ENCODE measurements at places on chromosomes 12 and 14.
A peak's percentile ranks its signal among the peaks of the same experiment; 100 is the strongest.

DNA sequence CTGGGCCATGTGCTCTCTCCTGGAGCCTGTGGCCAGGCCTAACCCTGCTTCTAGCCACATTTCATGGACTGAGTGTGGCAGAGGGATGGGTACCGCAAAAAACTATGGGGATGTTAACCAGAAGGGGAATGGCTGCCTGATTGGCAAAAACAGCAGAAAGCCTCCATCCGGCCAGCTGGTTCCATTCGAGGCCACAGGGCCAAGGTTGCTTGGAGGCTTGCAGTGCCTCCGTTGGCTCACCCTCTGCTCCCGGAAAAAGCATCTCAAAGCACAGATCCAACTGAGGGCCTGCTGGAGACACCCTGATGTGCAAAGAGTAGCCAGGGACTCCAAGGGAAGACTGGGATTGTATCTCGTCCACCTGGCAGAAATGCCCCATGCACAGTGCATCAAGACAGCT is 16.5 kb downstream of the TMEM120B start:
- no peak for DNase-seq

DNA sequence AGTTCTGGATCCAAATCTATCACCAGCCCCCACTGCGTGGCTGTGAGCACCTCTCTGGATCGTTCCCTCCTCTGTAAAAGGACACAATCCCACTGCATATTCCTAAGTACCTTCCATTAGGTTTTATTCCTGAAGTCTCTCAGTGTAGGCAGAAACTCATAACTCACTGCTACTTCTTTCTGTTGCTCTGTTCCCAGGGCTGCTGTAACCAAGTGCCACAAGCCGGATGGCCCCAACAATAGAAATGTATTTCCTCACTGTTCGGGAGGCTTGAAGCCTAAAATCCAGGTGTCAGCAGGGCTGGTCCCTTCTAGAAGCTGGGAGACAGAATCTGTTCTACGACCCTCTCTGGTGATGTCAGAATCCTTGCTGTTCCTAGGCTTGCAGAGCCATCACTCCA is 24.9 kb downstream of the FOXN3 start:
- DNase-seq = no peak

GRCh38 chr12:7758766-7759140 is 6.3 kb upstream of the NANOGNB start:
- DNase-seq = no peak

DNA sequence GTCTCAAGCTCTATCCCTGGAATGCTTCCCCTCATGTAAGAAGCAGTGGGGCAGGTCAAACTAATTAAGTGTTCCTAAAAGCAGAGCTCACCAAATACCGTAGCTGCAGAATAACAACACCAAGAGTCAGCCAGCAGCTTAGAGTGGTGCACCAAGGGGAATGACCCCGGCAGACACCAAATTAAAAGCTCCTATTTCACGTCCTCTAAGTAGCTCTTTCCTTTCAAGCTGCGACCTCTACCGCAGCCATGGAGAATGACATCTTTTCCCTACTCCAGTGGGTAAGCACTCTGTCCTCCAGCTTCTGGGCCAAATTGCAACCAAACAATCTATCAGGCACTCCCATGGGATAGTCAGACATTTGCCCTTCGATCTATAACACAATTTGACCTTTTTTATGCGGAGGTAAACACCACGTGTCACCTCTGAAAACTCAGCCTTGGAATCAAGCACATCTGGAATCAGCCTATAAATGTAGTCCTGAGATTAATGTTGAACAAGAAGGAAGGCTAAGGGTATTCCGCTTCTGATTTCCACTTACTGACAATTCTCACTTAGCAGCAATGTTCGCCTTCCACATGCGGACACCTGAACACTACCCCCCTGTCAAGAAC is 67.6 kb upstream of the CDKN3 start:
- peak; percentile 78 for DNase-seq

- DNase-seq = no peak
Observed at GRCh38 chr12:123059500-123059899, 79.0 kb downstream of the ARL6IP4 start.

DNA sequence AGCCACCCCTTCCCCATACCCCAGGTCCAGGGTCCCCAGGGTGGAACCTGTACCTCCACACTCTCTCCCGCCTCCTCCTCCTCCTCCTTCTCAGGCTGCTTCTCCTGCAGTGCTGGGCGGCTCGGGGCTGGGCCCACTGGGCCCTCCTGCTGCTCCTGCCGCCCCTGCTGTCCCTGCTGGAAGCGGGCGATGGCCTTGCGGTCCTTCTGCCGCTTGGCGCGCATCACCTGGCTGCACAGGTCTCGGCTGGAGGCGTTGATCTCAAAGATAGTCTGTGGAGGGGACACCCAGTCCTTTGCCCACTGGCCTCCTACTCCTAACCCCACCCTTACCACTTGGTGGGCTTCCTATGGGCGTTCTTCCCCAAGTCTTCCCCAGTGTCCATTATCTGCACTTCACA is 14.5 kb downstream of the CFAP73 start:
- DNase-seq = no peak

DNA sequence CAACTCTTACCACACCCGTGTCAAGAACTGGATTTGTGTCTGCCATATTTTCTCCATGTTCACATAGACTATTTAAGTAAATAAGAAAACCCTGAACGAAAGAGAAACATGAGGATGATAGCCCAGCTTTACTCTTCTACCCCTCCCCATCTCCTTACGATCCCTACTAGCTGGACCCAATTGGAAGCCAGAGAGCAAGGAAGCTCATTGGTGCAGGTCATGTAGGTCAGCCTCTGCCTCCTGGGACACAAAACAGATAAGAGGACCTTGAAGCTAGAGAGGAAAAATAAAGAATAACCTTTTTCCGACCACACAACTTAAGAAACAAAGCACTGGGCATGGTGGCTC is 124.6 kb upstream of the ATF7IP start:
- no peak for DNase-seq

DNA sequence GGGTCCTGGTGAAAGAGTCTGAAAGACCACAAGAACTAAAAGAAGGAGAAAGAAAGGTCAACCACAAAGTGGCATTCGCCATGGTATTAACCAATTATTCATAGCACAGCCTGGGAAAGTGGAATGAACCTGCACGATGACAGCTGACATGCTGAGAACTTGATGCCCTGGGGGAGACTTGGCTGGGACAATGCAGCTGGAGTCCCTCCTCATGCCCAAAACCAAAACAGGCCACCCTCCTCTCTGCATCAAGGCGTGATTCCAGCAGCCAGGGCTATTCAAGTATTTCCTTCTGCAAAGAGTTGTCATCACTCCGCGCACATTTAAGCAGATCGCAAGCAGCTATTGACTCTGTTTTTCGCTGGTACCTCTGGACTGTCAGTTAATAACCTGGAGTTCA is 167.1 kb upstream of the NOS1 start:
- DNase-seq = no peak

DNA sequence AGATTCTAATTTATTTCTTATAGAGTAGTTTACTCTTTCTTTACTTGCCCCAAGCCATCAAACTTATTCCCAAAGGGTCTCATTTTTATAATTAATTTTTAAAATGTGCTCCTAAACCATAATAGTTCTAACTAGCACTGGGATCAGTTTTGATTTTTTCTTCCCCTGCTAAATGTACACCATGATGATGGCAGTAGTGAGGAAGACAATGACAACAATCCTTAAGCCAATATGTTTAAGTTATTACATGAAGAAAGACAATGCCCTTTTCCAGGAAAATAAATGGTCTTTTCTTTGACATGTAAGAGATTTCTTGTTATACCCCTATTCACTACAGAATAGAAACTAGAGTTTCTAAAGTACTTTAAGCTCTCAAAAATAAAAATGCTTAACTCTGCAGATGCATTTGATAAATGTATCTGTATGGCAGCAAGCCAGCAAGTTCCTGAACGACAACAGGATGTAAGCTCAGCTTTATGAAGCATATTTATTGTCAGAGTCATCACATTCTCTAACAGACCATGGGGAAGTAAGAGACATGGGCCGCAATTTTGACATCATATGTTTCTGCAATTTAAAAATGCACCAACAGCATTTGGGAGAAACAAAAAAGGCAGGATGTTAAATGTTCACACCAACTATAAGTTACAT is 36.0 kb upstream of the SNX6 start:
- DNase-seq = peak; percentile 41

DNA sequence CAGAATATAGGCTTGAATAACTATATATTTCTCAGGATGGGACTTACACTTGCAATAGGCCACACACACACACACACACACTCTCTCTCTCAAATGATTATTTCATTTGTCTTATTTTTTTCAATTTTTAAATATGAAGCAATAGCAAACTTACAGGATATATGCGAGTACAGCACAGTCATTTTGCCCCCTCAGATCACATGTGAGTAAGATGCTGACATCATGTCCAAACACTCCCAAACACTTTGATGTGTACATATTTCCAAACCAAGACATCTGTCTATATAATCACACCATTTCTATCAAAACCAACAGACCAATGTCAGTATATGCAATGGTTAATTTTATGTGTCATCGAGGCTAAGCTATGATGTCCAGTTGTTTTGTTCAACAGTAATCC is 1535.9 kb upstream of the FLRT2 start:
- no peak for DNase-seq

GRCh38 chr14:76484355-76484754 is 108.4 kb downstream of the ESRRB start:
- DNase-seq = no peak

All from SW480 (cell line).